ENCODE measurements at places on chromosomes 1 and 21. TPM values are rescaled to one million over a fixed set of nuclear protein-coding genes. Genes with fewer than 3 reads are reported as not detected.

SLC6A17 gene
- 0.04 TPM for total RNA-seq

DNA sequence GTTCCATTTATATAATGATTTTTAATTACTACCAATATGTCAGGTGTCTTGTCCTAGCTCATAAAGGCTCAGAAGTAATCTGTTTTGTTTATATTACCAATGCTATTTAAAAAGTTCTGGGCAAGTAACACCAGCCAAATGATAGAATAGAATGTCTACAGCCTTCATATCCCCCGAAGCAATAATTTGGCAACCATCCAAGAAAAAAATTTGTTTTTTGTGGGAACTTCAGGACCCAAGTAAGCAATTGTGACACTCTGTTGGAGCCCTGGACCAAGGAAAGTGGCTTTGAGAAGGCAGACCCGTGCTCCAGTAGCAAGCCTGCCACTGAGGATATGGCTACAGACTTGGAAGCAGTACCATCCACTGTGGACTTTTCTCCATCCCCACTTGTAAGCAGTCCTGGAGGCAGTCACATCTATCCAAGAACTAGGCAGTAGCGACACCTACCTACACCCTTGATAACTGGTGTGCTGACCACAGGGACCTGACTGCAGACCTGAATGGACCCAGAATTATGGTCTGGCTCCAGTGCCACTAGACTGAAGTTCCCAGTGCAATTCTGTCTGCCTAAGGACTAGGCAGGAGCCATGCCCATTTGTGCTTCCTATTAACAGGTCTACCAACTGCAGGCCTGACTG lies 870.7 kb upstream of the ADGRL2 start:
- DNase-seq, result no peak

DNA sequence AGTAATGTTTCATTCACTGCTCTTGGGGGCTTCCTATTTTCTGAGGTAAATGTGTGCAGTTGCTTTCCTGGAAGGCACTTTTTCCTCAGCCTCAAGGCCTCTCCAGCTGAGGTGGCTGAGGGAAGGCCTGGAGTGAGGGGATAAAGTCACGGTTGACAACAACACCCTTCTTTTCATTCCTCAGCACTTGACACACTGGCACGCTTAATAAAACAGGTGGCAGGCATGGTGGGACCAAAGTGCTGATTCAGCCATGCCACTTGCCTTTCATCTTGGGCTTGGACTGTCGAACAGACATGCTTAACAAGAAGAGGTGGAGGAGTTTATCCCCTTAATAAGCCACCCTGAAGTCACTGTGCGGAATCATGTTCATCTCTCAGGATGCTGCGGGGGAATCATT lies 23.6 kb upstream of the GRHL3 start:
- no peak for DNase-seq

GRCh38 chr1:39158327-39159086 lies 46.0 kb upstream of the MACF1 start:
- DNase-seq, result no peak

DNA sequence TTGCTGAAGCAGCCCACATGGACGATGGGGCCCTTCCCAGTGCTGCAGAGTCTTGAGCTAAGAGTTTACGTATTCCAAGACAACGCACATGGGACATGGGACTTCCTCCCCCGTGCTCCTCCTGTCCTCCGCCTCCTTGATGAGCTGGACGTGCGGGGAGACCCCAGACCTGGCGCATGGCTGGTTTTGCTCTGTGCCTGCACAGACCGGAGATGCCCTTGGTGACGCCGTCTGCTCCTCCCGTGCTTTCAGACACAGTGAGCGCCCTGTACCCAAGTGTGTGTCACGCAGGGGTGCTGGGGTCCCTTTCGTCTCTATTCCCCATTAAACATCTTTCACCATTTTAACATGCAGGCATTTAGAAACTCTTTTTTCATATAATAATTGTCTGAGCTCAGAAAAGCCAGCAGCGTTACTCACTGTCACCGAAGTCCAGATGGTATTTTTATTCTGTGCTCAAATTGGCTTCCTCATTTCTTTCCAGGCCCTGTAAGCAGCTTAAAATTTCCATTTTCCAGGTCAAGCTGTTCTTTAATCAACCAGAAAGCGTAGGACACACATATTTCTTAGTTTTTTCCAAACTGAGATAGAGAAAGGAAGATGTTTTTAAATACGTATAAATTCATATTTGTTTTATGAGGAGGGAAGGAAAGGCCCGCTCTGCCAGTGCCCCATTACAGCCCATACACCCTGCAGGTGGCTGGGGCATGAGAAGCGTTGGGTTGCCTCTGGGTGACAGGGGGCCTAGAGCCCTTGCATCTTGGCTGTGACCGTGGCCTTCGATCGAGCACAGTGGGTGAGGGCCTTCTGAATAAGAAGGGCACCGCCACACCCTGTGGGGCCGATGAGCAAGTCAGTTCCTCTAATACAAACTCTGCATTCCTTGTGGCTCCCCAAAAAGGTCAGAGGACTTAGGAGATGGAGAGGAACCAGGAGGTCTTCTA lies 17.9 kb upstream of the ZBTB21 start:
- no peak for DNase-seq

DNA sequence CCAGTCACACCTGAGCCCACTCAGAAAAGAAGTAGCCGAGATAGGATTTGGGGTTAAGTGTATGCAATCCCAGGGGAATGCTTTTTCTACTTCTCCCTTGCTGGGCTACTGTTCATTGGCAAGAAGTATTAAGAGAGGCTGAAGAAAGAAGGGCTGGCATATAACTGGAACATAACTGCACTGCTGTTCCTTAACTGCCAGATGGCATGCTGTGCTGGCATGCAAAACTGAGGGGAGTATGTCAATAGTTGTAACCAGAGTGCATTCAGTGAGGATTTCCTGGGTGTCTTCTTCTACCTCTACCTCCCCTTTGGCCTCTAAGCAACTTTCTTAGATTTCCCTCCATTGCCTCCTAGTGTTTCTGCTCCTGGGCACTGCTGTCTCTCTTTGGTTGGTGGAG lies 66.4 kb downstream of the TNR start:
- no peak for DNase-seq

DNA sequence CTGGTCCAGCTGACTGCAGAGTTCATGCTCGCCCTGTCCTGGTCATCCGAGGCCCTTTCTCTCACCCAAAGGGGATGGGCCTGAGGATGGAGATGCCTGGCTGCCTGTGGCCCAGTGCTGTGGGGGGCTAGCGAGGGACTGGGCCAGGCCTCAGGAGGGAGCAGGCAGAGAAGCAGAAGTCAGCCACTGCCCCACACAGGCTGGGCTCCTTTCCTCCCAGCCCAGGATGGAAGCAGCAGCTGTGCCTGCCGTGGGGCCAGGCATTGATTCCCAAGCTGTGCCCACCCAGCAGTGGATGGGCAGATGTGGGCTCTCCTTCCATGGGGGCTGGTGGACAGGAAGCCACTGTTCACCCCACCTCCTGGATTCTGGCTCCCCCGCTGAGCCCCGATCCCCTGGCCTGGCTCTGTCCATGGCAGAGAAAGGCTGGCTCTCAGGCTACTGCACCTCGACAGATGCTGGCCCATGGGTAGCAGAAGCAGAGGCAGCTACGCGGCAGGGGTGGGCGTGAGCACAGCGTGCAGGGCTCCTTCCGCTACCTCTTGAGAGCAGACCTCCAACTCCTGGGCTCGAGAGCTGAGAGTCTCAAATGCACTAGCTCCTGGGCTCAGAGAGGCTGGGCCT lies 24.6 kb downstream of the RUNX3 start:
- DNase-seq, result no peak
